ENCODE measurements at places on chromosomes 12 and 14.

DNA sequence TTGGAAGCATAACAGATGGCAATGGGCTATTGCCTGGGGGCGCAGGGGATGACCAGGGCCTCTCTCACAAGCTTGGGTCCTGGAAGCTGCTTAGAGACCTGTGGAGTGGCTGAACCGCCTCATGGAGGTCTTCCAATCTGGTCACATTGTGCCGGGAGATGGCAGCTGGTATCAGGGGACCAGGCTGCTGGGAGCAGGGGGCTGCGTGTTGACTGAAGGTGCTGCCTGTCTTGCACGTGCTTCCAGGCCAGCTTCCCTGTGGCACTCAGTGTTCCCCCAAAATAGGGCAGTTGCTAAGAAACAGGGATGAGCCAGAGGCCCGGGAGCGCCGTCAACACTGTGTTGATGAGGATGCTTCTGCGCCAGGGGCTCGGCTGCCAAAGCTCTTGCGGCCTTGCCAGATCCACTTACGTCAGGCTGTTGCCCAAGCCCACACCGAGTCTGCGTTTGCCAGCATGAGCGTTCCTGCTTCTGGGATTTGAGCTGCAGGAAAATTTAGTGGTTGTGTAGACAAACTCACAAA is 39.8 kb downstream of the ELK3 start:
- DNase-seq = no peak

GRCh38 chr12:9711664-9712063 is 21.2 kb downstream of the CLECL1 start:
- DNase-seq = no peak

DNA sequence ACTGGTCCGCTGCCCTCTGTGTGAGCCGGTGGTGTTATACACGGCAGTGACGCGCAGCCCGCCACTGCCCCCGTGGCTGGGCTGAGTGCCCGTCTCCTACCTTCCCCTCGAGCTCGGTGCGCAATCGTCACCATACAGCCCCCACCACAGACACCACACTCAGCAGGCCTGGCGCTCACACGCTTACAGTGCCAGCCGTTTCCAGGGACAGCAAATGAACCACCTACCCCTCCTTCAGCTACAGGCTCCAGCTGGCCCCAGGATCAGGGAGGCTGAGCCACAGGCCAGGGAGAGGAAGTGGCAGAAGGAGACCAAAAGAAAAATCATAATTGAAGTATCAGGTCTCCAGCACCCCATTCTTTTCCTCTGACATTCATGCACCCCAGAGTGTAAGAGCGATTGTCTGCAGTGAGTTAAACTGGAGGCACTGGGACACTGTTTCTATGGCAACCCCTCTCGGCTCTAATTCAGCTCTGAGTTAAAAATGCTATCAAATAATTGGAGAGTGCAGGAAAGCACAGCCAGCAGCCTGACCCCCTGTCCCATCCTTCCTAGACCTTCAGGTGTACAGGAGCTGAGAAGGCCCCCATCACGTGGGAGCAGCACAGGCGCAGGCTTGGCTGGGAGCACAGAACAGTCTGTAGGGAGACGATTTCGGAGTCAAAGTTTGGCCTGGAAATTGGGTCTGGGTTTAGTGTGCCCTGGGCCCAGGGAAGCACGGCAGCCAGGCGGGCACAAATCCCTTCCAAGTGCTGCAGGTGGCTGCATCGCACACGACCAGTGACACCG is 18.0 kb downstream of the LRTM2 start:
- DNase-seq = no peak

DNA sequence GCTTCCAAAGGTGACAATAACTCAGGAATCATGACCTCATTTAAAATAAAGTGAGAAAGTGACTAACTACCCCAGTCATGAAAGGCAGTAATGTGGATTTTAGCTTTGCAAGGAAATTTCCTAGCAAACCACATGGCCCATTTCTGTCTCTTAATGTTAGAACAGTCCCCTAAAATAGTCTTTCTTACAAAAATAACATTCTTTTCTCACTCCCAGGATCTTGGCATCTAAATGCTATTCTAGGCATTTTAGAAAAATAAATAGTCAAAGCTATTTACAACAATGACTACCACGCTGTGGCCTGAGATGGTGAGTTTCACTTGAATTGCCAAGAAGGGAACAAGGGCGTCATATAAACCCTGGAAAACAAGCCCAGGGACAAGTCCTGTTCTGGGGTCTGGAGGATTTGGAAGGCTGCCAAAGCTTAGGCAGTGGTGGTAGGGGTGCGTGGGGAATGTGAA is 101.2 kb upstream of the CCDC175 start:
- no peak for DNase-seq

GRCh38 chr14:65986041-65986440 is 500.1 kb upstream of the CCDC196 start:
- DNase-seq = no peak

DNA sequence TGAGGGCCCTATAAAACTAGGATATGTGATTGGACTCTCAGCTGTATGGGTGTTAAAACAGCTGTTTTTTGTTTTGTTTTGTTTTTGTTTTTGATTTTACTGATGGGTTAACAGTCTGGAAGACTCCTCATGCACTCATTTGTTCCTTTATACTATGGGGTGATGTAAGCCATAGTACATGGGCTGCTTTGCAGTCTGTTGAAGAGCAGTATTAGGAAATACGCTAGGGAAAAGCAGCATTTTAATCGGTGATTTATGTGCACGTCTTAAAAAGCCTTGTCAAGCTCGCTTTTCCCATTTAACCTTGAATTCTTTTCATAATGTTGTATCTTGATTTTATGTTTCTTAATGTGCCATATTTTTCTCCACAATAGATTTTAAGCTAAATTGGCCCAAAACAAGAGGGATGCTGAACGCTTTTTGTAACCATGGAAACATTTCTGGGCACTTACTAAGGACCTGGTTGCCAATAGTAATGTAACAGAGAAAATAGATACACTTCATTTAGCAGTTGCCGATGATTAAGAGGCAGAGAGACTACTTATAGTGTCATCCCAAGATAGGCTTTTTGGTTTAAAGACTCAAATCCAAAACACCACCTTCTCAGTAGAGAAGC is 244.0 kb downstream of the SNAPC1 start:
- DNase-seq = no peak

DNA sequence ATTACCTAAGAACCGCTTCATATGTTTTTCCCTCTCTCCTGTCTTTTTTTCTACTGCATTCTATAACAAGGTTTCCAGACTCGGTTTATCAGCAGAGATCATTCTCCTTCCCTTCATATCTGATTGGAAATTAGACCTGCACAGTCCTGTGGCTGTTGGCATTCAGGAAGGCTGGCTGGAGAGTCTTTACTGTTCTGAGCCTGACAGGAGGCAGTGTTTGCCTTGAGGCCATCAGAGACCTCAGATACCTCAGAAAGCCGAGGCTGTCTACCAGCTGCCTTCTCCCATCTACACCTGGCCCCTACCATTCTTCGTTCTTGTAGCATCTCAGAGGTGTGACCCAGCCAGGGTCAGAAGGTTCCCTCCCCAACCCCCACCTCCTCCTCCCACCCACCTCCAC is 182.0 kb downstream of the CAND1 start:
- DNase-seq = no peak

DNA sequence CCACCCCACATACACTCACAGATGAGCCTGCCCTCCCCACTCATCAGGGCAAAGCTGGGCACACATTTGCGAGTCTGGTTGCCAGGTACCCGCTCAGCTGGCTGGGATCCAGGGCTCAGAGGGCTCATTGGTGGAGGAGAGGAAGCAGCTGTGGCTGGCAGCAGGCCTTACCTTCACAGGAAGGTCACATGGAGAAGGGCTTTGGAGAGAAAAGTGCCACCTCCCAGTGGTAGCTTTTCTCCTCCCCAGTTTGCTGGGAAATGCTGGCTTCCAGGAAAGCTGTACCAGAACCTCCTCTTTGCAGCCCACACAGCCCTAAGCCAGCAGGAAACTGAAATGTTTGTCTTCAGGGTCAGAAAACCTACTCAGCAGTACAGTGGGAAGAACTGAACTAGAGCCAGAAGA is 55.6 kb downstream of the LGMN start:
- peak; percentile 13 for DNase-seq

DNA sequence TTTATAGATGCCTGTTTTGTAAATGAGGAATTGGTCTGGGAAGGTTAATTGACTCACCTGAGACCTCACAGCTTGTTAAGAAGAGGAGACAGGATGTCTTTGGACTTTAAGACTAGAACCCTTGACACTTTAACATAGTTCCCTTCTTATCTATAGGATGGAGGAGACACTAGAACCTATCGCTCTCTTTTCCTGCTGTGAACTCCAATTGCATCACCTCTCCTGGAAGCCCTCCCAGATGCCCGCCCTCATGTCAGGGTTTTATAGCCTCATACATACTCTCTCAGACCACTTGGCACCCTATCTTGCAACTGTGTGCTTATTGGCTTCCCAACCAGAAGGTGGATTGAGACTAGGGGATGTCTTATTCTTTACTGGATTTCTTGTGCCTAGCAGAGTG is 2.5 kb upstream of the CTDSP2 start:
- DNase-seq = no peak

- DNase-seq = no peak
Measured at GRCh38 chr14:65846196-65846868, 433.8 kb downstream of the FUT8 start.

- no peak for DNase-seq
Measured at GRCh38 chr14:21231020-21231652, 38.1 kb downstream of the HNRNPC start.

GRCh38 chr14:102182936-102183619 is 43.4 kb downstream of the WDR20 start:
- no peak for DNase-seq

All from stimulated activated CD8-positive, alpha-beta memory T cell treated with anti-CD3 and anti-CD28 coated beads, Interleukin-7, amount 100 ng/mL, for 1 hour (primary cell).